ENCODE measurements at places on chromosomes 16 and 17.
A peak's percentile ranks its signal among the peaks of the same experiment; 100 is the strongest.

DNA sequence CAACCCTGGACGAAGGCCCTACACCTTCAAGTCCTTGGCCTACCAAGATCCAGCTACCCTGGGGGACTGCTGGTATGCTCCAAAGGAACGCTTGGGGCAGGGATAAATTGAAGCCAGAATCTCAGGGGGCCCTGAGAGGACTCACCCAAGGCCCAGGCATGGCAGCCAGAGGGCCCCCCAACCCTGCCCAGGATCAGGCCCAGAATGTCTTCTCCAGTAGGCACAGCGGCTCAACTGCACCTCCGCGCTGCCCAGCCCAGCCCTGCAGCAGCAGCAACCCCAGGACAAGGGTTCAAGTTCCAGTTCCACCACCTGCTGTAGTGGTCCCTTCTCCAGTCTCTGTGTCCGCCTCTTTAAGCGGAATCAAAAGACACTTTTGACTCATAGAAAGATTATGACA, 2.2 kb downstream of the TFAP4 start:
- no peak for DNase-seq

DNA sequence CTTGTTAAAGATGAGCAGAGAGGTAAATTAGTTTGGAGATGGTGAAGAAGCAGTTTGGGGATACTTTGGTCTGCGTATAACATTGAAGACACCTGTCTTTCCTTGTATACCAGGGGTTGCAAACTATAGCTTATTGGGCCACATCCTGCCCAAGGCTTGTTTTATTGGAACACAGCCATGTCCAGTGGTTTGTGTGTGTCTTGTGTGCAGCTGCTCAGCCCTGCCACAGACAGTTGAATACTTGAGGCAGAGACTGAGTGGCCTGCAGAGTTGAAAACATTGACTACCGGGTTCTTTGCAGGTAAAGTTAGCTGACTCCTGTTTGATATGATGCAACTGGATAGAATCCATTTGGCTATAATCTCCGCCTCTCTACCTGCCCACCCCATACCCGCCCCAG, 224.4 kb downstream of the PRKCA start:
- DNase-seq: no peak

GRCh38 chr17:61233991-61234750, 165.5 kb upstream of the TBX2 start:
- DNase-seq: no peak

DNA sequence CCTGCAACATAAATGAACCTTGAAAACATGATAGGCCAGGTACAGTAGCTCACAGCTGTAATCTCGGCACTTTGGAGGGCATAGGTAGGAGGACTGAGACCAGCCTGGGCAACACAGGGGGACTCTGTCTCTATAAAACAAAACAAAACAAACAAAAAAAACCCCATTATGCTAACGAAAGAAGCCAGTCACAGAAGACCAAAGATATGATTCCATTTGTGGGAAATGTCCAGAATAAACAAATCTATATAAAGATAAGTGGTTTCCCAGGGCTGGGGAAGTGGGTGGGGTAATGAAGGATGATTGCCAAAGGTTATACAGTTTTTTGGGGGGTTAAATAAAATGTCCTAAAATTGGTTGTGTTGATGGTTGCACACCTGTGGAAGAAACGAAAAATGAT, 36.5 kb upstream of the SIAH1 start:
- DNase-seq: no peak

DNA sequence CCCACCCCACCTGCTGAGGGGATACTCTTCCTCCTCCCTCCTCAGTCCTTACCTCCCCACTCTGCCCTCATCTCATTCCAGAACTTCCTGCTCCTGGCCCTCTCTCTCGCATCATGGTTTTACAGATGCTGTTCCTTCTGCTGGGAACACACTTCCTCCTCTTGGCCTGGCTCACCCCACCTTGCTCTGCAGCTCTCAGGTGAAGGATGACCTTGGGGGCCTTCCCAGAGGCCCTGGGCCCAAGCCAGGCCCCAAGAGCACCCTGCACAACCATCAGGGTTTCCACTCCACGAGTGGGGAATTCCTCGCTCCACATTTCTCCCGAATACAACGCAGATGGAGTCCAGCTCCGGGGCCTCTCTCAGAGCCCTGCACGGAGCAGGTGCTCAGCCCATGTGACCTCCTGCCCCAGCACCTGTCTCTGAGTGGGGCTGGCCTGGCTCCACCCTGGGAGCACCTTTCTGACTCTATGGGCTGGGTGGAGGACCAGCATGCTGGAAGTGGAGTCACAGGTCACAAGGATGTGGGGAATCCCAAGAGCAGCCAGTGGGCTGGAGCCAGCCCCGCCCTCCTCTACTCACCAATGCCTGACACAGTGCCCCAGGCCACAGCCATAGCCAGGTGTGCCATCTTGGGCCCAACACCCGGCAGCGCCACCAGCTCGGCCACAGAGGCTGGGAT, 4.5 kb downstream of the NTHL1 start:
- no peak for DNase-seq

GRCh38 chr16:9232102-9232770, 140.8 kb downstream of the HAPSTR1 start:
- no peak for DNase-seq

DNA sequence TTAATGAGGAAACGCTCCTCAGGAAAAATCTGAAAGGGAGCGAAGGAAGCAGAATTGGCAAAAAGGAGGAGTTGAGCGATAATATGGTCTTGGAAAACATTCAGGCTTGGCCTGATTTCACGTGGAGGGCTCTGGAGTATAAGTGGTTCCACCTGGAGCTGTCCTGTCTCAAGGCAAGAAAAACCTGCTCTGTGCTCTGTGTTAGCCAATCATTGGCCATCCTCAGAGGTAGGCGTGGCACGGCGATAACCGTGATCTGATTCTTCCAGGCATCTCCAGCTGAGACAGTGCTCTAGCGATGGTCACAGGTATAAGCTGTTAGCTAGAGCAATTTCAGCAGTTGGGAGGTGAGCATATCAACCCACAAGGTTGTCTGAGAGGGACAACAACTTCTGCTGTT, 450.5 kb upstream of the MAF start:
- no peak for DNase-seq

GRCh38 chr17:59696682-59697277, 10.4 kb downstream of the PTRH2 start:
- DNase-seq: no peak

DNA sequence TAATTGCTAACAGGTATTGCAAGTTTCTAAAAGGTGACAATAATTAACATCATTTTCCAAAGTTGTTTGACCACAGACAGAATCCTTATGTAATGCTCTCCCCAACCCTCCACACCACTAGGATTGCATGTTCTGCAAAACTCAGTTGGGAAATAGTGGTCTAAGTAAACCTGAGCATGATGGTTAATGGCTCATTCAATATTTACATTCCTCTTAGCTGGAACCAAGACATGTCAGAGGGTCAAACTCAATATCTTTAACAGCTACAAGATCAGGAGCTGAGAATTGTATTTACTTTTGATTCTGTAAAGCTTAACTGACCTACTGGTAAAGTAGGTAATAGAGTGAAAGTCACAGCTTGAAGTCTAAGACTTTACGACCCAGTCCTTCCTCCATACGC, 10.2 kb downstream of the MFSD6L start:
- no peak for DNase-seq

- DNase-seq: no peak
Measured at GRCh38 chr17:20924306-20924705, 118.5 kb downstream of the USP22 start.

DNA sequence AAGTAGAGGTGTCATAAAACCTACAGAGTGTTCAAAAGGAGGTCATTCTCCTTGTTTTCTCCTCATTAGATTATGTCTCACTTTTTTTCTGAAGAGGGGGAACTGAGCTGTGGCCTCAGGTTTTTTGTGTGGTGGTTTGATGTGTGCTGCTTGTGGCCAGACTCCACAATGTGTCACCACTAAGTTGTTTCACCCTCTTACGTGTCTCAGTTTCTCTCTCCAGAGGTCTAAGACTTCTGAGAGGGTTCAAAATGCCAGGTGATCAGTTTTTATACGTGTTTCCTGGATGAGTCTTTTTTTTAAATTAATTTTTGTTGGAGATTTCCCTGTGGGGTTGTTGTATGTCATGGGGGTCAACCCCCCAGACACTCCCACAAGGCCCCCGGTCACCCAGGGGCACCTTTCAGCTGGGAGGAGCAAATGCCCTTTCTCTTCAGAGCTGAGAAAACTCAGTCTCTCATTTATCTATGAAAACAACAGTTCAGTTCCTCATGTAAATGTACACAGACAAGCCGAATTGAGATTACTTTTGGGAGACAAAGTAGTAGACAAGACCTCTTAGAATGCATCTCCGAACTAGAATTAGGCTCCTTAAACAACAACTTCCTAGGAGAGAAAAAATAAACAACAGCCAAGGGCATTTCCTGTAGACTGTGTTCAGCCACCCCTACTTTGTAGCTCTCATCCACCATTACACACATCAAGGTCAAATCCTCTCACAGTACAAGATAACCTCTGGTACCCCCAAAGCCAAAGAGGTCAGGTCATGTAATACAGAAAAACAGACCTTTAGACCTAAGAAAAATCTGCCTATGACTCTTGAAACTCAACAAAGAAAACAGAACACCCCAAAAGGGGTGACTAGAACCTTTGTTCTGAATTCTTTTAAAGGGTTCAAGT, 23.9 kb upstream of the TMEM98 start:
- DNase-seq: no peak

- DNase-seq: no peak
Measured at GRCh38 chr16:73735018-73735417, 561.6 kb upstream of the PSMD7 start.

GRCh38 chr17:2837147-2837561, 40.9 kb downstream of the RAP1GAP2 start:
- DNase-seq: peak; percentile 61

- no peak for DNase-seq
Measured at GRCh38 chr17:32357615-32358014, 7.7 kb downstream of the ZNF207 start.

GRCh38 chr17:81553018-81553615, 964 bp upstream of the FAAP100 start:
- peak; percentile 69 for DNase-seq

DNA sequence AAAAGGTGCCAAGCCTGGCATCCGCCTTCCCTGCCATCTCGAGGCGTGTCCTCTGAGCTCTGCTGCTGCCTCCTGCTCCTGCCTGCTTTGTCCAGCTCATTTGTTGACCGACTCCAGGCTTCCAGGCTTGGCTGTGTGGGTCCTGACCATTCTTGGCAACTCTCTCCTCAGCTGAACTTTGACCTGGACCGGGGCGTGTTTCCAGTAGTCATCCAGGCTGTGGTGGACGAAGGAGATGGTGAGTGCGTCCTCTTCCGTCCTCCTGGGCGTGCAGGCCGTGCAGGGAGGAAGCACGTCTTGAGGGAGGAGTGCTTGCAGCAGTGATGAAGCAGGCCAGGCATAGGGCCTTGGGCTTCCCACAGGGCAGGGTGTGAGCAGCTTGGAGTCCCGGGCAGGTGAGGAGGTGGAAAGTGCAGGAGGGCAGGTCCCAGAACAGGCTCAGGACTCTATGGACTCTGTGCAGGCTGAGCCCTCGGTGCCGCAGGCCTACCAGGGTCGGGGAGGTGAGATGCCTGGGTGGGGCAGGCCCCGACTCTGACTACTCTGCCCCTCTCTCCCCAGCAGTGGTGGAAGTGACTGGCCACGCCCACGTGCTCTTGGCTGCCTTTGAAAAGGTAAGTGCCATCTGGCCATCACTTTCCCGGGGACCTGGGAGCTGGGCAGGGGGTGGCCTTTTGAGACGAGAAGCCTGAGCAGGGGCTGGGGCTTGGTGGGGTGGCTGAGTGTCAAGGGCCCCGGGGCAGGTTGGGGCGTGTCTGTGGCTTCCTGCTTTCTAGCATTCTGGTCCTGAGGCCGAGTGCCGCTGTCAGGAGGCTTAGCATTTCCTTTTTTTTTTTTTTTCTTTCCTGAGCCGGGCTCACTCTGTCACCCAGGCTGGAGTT, 28.6 kb upstream of the NUDT16L1 start:
- peak; percentile 56 for DNase-seq

DNA sequence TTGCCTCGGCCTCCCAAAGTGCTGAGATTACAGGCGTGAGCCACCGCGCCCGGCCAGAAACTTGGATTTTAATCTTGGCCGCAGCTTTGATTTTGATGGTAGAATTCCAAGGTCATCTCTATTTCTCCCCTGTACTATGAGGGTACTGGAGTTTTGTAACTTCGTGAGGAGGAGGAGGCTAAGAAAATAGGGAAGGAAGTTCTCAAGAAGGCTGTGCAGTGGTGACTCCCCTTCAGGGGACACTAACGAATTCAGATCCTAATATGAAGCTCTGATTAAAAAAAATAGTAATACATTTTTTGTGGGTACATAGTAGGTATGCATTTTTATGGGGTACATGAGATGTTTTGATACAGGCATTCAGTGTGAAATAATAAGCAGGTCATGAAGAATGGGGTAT, 55.9 kb downstream of the LDHD start:
- no peak for DNase-seq

DNA sequence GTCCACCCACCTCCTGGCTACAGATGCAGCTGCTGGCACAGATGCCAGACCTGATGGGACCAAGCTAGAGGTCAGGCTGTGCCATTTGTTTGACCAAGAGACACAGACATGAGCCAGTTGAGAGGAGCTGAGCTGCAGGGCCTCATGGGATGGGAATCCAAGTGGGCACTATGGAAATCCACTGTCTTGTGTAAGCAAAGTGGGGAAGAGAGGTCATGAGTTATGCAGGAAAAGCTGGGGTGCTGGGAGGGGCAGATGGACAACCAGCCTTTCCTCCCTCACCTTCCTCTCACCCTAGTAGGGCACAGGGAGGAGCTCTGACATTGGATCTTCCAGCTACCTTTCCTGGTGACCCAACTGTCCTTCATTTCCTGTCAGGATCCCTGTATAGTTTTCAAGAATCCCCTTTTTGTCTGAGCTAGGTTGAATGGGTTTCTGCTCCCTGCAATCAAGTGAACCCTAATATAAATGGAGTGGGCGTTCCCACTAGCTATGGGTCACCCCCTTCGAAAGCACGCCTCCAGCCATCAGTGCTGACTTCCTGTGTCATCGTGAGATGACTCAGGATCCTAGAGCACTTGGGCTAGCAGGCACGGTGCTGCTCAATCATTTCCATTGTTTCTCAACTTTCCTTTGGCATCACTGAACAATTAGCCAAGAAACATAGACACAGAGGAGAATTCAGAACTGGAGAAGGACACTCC, 13.6 kb downstream of the ATPAF2 start:
- peak; percentile 41 for DNase-seq

- DNase-seq: peak; percentile 7
Measured at GRCh38 chr16:79362300-79362970, 238.1 kb downstream of the MAF start.

DNA sequence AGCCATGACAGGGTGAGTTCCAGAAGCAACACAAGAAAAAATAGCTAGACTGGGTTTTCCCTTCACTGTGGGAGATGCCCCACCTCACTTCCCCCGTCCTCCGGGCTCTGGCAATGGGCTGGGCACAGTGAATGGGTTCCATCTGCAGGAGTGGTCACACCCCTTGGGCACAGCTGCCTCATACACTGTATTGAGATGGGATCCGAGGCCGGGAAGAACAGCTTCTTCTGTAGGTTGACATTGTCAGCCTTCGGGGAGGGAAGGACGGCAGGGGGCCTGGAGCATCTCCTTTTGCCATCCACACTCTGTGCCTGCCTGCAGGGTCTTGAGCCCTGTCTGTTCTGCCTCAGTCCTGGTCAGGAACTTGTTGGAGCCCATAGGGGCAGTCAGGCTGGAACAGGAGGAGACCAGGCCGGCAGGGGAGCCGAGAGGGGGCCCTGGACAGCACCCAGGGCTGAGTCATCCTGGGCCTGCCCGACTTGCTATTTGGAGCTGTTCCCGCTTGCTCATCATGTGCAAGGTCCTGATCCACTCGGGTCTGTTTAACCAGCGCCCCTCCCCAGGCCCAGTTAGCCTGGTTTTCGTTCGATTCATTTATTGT, 286.7 kb downstream of the SEC14L1 start:
- no peak for DNase-seq

All from CD4-positive, alpha-beta T cell treated with Interleukin-2 at 100 ng/mL for 4 hours (primary cell).